ENCODE measurements at places on chromosomes 7 and 10. TPM values are rescaled to one million over a fixed set of nuclear protein-coding genes. Genes with fewer than 3 reads are reported as not detected.

NUTM2E gene
- total RNA-seq, result not detected

ACTL6B gene
- total RNA-seq, result not detected

MEOX2 gene
- 6.4 TPM for total RNA-seq

NME8 gene
- not detected for total RNA-seq

All from breast epithelium (tissue), 4 donors.